ENCODE measurements at places on chromosomes 7 and 10.
A peak's percentile ranks its signal among the peaks of the same experiment; 100 is the strongest.

DNA sequence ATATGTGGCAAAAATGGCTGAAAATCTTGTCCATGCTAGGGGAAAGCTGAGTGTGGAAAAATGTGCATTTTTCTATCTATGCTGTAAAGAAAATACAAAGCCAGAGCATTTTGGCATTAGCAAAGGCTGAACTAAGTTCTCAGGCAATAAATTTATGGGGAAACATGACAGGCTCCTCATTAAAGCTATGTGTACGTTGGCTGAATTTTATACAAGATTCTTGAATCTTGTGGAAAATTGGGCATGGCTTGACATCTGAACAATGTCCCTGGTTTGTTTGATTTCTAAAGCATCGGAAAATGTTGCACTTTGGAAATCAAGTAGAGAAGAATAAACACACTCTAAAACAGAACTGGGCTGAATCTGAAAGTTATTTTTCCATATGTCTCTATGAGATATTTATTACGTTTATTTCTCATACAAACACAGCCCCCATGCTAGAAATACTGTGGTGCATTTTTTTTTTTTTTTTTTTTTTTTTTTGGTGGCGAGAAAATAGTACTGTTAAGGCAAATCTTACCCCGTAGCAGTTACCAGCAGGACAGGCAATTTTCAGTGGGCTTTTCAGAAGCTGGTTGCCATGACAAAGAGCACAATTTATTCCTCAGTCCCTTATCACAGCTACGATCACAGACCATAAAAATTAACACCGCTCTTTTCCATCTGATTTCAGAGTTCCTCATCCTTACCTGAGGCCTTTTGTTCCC, 16.9 kb downstream of the CPA1 start:
- no peak for DNase-seq

DNA sequence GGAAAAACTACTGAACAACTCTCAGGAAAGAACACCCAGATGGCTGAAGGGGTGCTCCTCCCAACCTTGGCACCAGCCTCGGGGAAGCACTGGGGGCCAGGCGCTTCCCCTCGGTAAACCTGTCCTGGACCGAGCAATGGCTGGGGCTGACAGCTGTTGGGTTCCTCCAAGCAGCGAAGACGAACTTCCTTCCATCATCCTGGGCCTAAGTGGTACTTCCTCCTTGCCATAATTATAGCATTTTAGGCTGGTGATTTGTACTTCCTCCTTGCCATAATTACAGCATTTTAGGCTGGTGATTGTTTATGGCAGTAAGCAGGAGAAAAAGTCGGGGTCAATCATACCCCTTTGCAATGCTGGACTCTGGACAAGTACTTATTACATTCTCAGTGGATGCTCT, 69.3 kb downstream of the MYOF start:
- DNase-seq, result no peak

GRCh38 chr10:128481152-128481840, 355.1 kb upstream of the MKI67 start:
- DNase-seq, result no peak

DNA sequence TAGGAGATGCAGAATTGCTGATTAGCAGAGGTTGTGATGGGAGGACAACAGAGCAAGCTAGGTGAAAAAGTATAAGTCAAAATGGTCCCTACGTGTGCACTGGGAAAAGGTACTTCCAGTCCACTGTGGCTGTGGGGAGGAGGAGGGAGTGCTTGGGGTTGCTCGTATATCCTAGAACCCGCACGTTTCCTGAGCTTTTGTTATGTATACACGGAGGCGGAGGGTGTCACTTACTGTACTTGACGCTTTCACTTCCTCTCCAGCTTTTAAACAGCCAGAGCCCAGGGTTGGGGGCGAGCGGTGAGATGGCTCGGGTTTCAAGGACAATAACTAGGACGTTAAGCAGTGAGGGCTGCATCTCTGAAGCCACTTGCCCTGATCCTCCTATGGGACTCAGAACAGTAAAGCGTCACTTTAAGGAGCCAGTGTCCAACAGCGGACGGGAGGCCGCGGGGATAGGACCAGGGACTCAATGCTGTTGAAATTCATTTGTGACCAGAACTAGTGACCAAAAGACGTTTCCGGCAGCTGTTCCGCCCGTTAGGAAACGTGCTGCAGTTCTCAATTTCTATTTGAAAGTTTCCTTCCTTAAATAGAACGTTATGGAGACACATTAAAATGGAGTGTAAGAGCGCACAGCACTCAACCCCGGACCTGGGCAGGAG, 985 bp upstream of the ETV1 start:
- no peak for DNase-seq

DNA sequence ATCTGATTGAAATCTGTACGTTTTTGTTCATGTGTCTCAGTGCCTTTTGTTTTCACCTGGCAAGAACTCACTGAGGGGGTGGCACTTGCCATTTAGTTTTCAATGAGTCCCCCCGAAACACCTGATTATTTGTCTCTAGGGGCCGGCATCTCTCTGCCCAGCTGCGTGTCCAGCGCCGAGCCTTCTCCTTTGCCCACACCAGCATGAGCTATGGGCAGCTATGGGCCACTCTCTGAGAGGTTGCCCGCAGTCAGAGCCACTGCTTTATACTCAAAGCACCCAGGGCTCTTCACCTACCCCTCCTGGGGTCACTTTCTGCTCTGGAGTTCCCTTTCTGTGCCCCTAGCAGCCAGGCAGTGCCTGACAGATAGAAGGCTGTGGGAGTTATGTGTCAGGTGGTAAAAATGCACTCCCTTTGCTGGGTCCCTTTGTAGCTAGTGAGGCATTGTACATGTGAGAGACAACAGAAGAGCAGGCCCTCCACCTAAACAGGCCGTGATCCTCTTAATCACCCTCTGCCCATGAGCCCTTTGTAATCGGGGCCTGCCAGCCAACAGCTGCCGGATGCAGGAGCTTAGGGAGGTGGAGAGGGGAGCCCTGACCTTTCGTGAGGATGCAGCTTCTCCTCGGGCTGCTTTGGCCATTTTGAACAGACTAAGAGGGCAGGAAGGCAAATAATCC, 133.1 kb upstream of the NPS start:
- no peak for DNase-seq

- no peak for DNase-seq
Measured at GRCh38 chr7:30023524-30023923, 3.0 kb downstream of the FKBP14 start.

DNA sequence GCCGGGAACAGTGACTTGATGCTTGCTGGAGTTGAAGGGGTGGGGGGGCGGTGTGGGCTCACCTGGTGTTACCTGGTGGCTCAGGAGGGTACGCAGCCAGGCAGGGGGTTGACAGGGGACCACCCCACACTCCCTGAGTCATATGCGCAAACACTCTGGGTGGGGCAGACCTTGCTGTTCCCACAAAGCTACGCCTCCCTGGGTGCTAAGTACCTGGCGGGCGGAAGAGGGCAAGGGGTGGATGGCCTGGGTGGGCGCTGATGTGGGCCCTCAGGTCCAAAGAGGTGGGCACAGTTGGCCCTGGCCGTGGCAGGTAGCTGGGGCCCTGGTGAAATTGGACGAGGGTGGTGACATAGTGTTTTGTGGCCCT, 13.9 kb downstream of the STX1A start:
- no peak for DNase-seq

GRCh38 chr10:29411666-29412315, 122.9 kb downstream of the LYZL1 start:
- no peak for DNase-seq

- DNase-seq, result no peak
Measured at GRCh38 chr10:90363799-90364483, 493.9 kb downstream of the HTR7 start.

GRCh38 chr7:66682350-66683093, 53.8 kb downstream of the KCTD7 start:
- DNase-seq, result peak; percentile 7

- DNase-seq, result no peak
Measured at GRCh38 chr7:92788559-92789183, 47.7 kb downstream of the CDK6 start.

DNA sequence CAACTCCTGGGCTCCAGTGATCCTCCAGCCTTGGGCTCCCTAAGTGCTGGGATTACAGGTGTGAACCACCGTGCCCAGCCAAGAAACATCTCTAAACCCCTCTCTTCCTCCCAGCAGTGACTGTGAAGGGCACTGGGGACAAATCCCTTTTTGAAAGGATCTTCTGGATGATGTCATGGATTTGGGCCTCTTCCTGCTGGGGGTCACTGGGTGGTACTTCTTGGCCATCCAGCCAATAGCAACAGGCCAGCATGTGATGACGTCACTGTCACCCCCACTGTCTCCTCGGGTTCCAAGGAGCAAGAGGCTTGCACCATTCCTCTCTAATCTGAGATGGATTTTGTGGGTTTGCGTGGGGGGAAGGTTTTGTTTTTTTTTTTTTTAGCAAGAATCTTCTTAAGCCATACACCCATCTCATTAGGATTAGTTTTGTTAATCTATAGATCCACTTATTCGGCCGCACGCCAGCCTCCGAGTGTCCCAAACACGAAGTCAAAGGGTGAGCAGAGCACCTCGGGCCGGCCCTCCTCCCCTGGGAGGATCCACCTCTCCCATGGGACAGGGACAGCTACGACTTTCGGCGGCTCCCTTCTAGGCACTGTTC, 29.4 kb upstream of the TNRC18 start:
- DNase-seq, result no peak

Data from activated CD4-positive, alpha-beta T cell treated with anti-CD3 and anti-CD28 coated beads for 4 hours (primary cell).